ENCODE measurements at places on chromosomes 13 and 19. TPM values are rescaled to one million over a fixed set of nuclear protein-coding genes. Genes with fewer than 3 reads are reported as not detected.

GRCh38 chr13:53144826-53145225 lies 116.2 kb downstream of the OLFM4 start:
- no peak for DNase-seq

- no peak for DNase-seq
These were observed 28.7 kb downstream of the GJA3 start for GRCh38 chr13:20132052-20132634.

APOC1 gene
- 0.60 TPM for total RNA-seq

NPHS1 gene
- not detected for total RNA-seq

- peak; percentile 71 for DNase-seq
These were observed 46.2 kb downstream of the ACTN4 start for GRCh38 chr19:38693380-38694223.

- peak; percentile 57 for DNase-seq
These were observed 66.1 kb upstream of the FRY start for GRCh38 chr13:31965361-31966066.

DNA sequence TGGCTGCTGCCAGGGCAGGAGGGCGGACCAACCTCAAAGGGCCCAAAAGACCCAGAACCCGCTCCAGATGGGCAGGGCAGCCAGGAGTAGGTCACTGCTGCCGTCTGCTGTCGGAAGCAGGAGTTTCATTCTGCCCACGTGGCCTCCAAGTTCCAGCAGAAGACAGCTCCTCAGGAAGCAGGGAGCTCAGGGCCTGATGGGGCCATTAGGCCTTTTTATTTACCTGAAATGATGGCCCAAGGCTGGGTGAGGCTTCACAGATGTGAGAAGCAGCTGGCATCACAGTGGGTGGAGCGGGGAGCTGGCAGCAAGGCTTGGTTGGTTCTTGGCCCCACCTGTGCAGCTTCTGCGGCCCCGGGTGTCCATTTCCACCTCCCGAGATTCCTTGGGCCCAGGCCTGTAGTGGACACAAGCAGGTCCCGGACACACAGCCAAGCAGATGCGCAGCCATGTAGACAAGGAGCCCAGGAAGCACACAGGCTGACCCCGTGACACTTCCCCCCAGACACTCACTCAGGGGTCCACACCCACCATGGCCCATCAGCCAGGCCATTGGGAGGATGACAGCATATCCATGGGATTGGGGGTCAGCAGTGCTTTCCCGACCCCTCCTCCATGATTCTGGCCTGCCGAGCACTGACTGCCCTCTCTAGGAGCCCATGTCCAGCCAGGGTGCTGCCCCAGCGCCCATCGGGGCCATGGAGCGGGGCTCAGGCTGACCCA lies 26.4 kb downstream of the C13orf46 start:
- DNase-seq, result peak; percentile 42

MISP3 gene
- not detected for total RNA-seq

TUBA3C gene
- not detected for total RNA-seq

NLRP9 gene
- total RNA-seq, result not detected

ZNF627 gene
- total RNA-seq, result 24.0 TPM

ZNF90 gene
- 0.60 TPM for total RNA-seq

DNA sequence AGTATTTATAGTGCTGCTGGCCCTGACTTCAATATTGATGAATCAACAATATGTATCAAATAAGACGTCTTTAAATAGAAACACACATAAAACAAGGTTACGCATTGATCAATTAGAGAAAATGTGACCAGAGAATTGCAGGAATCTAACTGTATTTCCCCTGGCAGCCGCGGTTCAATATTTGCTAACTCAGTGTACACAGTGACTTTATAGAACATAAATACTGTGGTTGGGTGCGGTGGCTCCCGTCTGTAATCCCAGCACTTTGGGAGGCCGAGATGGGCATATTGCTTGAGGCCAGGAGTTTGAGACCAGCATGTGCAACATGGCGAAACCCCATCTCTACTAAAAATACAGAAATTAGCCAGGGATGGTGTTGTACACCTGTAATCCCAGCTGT lies 22.8 kb upstream of the UPF3A start:
- DNase-seq, result no peak

OR10H1 gene
- not detected for total RNA-seq

SERPINE3 gene
- total RNA-seq, result not detected

DNA sequence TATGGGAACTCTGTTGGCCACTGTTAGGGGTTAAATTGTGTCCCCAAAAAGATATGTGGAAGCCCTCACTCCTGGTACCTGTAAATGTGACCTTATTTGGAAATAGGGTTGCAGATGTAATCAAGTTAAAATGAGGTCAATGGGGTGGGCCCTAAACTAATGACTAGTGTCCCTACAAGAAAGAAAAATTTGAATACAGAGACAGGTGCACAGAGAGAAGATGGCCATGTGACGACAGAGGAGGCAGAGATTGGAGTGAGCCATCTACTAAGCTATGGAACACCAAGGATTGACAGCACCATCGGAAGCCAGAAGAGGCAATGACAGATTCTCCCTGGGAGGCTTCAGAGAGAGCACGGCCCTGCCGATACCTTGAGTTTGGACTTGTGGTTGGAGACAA lies 16.5 kb downstream of the POU2F2 start:
- no peak for DNase-seq

URAD gene
- total RNA-seq, result not detected

CGB8 gene
- total RNA-seq, result not detected

Data from lung microvascular endothelial cell (primary cell).